ENCODE measurements at places on chromosomes 1 and 21. TPM values are rescaled to one million over a fixed set of nuclear protein-coding genes. Genes with fewer than 3 reads are reported as not detected.

GRCh38 chr21:34510148-34511142 lies 1.6 kb downstream of the KCNE1 start:
- peak; percentile 50 for DNase-seq

GRCh38 chr1:227469708-227470107 lies 93.6 kb upstream of the ZNF678 start:
- DNase-seq, result no peak

GRCh38 chr21:42540396-42540795 lies 26.7 kb downstream of the SLC37A1 start:
- DNase-seq, result no peak

- peak; percentile 66 for DNase-seq
Observed at GRCh38 chr1:12047120-12047876, 15.8 kb upstream of the TNFRSF8 start.

DNA sequence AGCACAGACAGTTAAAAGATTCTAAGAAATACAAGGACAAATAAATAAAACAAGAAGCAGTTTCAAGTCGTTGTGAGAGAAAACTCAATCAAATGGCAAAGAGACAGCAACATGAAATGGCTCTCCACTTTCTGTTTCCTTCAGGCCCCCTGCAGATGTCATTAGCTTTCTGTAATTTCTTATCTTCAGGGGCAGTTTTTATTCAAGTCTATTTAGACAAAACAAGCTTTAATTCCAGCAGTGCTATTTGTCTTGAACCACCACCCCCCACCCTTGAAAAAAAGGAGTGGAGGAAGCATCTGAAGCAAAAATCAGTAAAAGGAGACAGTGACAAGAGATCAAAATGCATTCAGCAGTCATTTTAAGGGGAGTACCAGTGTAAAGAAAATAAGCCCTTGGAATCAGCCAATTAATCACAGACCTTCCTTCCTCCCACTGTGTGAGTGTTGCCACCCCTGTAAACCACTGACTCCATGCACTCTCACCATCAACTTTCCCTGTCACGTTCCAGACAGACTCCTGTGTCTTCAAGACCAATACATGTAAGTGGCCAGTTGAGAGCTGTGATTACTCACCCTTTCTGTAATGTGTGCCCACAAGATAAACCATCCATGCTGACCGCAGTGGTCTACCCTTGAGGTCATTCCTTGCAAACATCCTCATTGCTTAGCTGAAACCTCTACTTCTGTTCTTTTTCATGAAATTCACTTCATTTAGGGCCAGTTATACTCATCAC lies 136.1 kb upstream of the HOOK1 start:
- peak; percentile 100 for DNase-seq

GRCh38 chr1:111446967-111447892 lies 1.8 kb downstream of the WDR77 start:
- no peak for DNase-seq

DNA sequence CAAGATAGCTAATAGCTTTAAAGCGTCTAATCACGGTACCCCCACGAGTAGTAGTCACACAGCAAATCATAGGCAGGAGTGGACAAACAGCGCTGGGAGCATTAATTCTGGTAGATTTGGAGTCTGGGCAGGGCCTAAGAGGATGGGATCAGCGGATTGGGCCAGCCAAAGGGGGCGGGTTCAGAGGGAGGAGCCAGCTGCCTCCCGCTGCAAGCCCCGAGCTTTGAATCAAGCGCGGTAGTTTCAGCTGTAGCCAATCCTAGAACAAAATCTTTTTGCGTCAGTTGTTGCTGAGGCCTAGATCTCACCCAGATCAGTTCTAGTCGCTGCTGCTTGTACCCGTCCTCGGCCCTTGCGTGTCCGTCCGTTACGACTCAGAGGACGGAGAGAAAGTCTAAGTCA lies 576 bp upstream of the NASP start:
- peak; percentile 95 for DNase-seq

- no peak for DNase-seq
Observed at GRCh38 chr1:183787704-183788103, 17.2 kb upstream of the RGL1 start.

DNA sequence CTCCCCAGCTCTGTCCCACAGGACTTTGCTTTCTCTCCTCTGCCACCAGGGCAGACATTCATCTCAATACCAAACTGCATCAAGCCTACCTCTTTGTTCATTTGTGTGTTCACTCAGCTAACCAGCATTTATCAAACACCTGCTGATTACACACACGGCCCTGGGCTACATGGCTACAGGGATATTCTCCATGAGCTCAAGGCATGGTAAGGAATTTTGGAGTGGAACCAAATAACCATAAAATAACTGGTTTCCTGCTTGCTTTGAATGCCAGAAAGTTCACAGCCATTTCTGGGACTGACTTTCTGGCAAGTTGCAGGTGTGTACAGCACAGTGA lies 54.6 kb downstream of the LDLRAD2 start:
- no peak for DNase-seq

- no peak for DNase-seq
Observed at GRCh38 chr21:26061437-26061836, 109.1 kb downstream of the APP start.

DNA sequence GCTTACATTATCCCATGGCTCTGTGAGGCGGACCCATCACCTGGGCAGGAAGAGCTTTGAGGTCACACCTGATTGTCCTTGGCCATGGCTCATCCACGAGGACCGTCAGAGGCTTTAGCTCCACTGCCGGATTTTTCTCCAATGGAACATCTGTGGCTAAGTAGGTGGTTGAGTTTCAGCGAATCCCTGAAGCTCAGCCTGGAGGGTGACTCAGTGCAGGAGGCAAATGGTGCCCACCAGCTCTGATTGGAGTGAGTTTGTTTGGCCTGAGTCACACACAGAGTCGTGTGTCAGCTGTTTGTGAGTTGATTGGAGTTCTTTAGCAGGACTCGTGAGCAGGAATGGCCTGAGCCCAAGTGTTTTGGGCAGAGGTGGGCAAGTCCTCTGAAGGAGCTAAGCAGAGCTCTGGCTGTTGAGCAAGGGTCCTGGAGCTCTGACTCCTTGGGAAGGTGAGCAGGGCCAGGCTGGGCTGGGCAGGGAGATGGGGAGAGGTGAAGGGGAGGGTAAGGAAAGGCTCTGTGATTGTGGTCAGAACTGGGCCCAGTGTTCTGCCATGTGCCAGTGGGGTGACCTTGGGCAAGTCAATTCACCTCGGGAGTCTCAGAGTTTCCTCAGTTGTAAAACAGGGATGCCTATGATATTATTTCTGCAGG lies 2.0 kb downstream of the SLC6A17 start:
- peak; percentile 75 for DNase-seq

GRCh38 chr21:45990049-45990711 lies 8.6 kb downstream of the COL6A1 start:
- DNase-seq, result no peak

DNA sequence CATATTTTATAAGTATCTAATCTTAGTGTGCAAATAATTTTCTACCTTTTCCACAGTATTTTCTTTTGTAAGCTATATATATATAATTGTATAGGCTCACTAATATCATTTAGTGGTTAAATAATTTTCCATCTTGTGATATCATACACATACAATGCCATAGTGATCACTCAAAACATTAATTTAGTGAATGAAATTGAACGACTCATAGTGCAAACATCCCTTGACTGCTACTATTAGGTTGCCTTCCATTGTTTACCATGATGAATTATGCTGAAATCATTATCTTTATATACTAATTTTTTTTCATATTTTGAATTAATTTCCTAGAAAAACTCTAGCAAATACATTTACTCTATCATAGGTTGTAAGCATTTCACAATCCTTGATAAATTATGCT lies 127.1 kb downstream of the PCNX2 start:
- DNase-seq, result no peak

DNA sequence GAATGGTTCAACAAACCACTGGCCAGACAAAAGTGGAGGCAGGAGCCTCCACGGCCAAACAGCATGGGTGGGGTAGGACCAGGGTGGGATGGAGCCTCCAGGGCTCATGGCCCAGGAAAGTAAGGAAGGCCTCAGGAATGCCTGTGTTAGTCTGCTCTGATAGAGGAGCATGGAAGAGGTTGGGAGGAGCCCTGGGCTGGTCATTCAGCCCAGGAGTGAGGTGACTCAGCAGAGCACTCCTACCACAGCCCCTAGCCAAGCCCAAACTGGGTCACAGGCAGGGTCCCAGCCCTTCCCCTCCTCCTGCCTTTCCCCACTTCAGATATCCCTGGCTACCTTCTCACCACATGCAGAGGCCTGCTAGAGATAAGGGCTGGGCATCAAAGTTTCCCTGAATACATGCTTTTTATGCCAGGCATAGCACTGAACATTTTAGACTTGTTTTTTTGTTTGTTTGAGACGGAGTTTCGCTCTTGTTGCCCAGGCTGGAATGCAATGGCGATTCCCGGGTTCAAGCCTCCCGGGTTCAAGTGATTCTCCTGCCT lies 3.1 kb upstream of the SHISA4 start:
- no peak for DNase-seq

DNA sequence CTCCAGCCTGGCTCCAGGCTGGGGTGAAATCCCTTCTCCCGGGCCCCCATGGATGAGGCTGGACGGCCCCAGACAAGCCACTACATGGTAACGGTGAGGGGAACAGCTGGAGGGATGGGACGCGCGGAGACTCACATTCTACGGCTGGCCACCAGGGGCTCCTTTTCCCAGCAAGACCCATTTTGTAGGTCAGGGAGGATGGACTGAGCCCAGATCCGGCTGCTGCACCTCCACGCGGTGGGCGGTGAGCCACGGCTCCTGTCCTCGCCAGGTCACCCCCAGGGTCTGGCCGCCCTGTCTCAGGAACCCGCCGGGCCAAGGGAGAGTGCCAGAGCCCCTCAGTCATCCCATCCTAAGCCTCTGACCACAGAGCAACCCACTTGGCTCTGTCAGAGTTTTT lies 75.0 kb upstream of the ACTRT2 start:
- no peak for DNase-seq

DNA sequence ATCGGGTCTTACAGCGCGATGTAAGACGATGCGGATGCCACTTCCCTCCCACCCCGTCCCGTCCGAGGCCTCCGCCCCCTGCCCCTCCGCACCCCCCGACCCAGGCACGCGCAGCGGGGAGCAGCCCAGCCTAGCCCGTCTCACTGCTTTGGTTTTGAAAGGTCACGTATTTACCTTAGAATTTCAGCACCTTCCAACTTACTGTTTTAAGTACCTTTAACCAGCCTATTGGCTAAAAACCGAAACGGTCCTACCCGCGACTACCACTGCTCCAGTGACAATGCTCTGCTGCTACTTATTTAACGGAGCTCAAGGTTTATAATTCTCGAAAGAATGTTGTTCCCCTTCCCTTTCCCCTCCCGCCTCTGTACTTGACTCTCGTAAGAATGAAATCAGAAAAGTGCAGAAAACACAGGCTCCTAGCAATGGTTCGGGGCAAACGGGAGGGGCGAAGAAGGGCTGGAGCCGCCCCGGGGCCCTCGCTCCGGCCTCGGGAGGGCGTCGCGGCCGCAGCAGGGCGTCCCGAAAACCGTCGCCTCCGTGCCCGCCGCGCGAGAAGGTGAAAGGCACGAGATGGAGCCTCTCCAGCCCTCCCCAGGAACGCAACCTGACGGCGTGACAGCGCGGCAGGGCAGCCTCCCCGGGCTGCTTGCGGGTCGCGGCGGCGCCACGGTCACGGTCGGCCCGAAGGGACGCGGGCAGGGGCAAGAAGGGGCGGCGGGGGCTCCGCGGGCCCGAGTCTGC lies 667 bp downstream of the TMEM50B start:
- DNase-seq, result peak; percentile 37

Gene PGLYRP4
- not detected for total RNA-seq

Gene SYNC
- 55.2 TPM for total RNA-seq

Gene FNDC10
- 3.3 TPM for total RNA-seq

Gene MTARC2
- total RNA-seq, result 1.5 TPM

Gene DIPK1A
- 15.8 TPM for total RNA-seq

Gene TMEM54
- total RNA-seq, result 48.5 TPM

Gene TPTE
- not detected for total RNA-seq

Gene CDA
- not detected for total RNA-seq

All from LHCN-M2 (cell line).